ENCODE measurements at places on chromosomes 2 and 18.
A peak's percentile ranks its signal among the peaks of the same experiment; 100 is the strongest.

GRCh38 chr2:75560768-75561565, at the start of gene EVA1A:
Gene EVA1A, minus strand, starts transcription at chr2:75560939. Its CDS starts 42,799 bp downstream, at chr2:75518140.
- DNase-seq = peak; percentile 37

GRCh38 chr2:37705191-37705590, 33.7 kb upstream of the CDC42EP3 start:
- DNase-seq = no peak

- peak; percentile 34 for DNase-seq
Measured at GRCh38 chr2:110678457-110679336, 834 bp upstream of the BUB1 start.

GRCh38 chr18:73384246-73384645, 516.5 kb upstream of the NETO1 start:
- DNase-seq = no peak

- no peak for DNase-seq
Measured at GRCh38 chr2:80169811-80170594, 134.5 kb downstream of the LRRTM1 start.

DNA sequence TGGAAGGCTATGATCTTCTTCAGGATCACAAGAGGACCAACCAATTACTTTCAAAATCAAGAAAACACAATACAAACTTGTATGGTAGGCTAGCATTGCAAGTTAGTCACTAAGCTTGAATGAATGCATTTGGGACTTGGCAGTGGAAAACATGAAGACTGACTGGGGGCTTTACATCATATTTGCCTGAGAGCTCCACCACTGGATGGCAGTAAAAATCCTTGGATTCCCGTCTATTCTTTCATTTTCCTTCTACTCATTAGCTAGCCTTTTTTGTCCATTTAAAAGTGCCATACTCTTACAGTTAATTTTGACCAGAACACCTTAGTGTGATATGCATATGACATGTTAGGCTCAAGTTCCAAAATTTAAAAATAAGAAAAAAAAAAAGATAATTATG, 63.5 kb upstream of the RASGRP3 start:
- no peak for DNase-seq

DNA sequence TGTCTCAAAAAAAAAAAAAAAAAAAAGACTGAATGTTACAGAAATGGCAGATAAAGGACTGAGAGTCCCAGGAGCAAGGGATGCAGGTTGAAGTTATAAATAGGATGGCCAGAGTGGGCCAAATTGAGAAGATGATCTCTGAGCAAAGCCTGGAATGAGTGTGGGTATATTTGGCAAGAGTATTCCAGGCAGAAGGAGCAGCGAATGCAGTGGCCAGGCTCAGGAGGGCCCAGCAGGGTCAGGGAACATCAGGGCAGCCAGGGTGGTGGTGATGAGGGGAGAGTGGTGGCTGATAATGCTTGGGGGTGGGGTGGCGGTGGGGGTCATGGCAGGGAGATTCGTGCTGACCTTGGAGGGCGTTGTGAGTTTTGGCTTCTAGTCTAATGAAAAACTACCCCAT, 141.3 kb upstream of the AGAP1 start:
- no peak for DNase-seq

- no peak for DNase-seq
Measured at GRCh38 chr18:64207820-64208219, 58.9 kb upstream of the LINC00305 start.

- DNase-seq = peak; percentile 10
Measured at GRCh38 chr18:51867767-51868166, 472.2 kb upstream of the DCC start.

DNA sequence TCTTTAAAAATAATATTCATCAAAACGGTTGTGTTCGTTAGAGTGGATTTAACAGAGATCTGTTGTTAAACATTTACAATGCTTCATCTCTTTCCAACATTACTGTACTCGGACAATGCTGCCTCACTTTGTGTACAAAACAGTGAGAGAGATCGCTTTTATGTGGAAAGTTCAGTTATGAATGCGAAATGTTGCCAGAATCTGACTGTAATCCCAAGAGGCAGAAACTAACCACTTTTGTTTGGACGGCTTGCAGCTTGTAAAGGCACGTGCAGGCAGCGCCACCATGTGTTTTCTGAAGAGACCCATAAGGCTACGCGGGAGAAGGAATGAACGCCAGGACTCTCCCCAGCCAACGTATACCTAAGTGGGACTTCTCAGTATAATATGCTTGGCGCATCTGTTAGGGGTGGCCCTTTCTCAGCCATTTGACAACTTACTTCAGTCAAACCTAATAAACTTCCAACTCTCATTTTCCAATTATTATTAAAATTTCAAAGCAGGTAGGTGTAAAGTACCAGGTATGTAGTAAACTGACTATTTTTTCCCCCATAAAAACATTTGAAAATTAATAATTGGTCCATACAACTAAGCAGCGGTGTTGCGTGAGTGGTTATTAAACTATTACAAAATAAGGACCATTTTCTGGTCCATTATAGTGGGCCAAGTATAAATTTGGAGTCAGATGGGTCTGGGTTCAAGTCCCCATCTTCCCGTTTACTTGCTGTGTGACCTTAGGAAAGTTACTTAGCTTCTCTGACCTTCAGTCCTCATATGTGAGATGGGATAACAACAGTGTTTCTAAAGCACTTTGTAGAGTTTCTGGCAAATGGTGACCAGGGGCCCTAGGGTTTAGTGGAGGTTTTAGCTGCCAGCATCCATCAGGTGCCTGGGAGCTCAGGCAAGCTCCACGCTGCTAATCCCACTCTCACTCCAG, 5.6 kb upstream of the NAPG start:
- DNase-seq = peak; percentile 64

GRCh38 chr2:40516604-40517003, 64.7 kb upstream of the SLC8A1 start:
- no peak for DNase-seq

DNA sequence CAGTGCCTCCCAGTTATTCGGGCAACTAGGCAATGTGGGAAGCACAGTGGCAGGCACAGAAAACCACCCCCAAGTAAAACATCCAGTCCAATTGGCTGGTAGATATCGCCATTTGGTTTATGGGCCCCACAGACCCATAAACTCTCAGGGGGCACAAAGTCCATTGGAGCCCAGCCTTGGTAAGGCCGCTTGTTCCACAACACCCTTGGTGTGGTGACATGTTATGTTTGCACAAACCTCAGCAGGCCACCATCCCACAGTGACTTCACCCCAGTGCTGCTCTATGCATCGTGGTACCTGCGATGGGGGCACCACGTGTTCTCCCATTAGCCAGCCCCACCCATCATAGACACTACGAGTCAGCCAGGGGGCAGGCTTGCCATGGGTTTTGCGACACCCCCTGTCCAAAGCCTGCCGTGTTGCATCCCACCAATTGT, 18.5 kb downstream of the PHOSPHO2 start:
- DNase-seq = no peak

- DNase-seq = no peak
Measured at GRCh38 chr18:2180586-2180985, 390.7 kb downstream of the METTL4 start.

- no peak for DNase-seq
Measured at GRCh38 chr2:201185863-201186262, 2.9 kb downstream of the CASP10 start.

DNA sequence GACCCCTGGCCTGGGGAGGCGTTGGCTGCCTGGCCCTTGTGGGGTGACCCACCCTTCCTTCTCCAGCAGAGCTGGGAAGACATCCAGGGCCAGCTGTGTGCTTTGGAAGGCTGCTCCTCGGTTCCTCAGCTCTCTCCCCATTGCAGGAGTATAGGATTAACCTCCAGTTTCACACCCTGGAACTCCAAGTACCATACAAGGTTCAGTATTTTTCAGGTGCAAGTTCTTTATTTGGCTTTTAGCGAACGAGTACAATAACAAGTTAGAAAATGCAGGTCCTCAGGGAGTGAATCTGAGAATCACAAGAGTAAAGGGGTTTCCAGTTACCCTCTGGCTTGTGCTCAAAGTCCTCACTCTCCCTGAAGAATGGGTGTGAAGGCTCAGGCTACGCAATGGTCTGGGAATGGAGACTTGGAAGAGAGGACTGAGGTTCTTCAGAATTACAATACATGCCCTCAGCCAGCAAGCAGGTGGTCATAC, 101.2 kb downstream of the APOB start:
- DNase-seq = no peak

GRCh38 chr2:158120102-158120501, 18.4 kb downstream of the UPP2 start:
- no peak for DNase-seq

DNA sequence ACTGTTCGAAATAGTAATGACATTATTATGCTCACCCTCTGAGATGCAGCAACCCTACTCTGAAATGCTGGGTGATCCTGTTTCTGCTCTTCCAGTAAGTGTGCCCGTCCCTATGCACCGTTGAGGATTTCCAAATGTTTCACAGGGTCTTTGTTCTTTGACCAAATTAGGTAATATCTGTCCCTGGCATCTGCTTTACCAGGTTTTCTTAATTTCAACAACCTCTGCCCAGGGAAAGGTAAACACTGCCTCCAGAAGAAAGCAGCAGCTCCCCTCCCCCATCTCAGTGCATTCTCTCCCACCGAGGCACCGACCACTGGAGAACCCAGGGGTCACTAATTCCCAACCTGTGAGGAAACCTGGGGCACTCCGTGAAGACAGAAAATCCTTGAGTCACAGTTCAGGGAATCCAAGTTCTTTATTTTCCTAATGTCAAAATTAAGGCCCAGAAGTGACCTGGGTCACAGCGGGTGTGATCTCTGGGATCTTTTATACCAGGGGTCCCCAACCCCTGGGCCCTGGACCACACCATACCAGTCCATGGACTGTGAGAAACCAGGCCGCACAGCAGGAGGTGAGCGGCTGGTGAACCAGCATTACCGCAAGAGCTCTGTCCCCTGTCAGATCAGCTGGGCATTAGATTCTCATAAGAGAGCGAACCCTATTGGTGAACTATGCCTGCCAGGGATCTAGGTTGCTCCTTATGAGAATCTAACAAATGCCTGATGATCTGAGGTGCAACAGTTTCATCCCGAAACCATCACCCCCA, 1.2 kb upstream of the GRB14 start:
- no peak for DNase-seq

GRCh38 chr2:70918016-70918415, 17.7 kb upstream of the ATP6V1B1 start:
- no peak for DNase-seq

DNA sequence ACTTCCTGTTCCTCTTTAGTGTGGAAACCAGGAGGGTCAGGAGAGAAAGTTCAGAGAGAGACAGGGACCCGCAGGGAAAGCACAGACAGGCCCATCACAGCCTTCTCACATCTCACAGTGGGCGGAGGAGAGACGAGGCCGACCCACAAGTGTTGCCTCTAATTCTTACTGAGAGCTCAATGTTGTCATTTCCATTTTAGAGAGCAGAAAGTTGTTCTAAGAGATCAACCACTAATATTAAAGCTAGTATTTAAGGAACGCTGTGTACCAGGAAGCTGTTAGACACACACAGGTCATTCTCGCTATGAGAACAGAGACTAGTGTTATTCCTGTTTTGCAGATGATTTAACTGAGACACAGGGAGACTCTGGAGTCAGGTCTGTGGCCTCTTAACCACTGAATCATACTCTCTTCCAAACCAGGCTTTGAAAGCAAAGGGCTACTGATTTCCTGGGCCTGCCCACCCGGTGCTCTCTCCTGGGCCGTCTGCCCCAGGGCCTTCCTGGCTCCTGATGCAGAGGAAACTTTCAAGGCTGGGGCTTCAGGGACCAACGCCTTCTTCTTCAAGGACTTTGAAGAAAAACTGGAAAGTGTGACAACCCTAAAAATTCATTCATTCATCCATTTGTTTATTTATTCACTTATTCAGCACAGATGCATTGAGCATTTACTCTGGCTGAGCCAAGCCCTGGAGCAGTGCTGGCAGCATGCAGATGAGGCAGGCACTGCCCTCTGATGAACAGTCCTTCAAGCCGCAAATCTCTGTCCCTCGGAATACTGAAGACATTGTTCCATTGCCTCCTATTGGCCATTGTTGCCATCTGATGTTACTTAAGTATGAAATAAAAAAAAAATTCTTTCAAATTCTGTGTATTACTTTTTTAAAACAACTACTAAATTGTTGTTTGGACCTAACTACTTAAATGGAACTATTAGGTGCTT, 37.2 kb upstream of the BIN1 start:
- DNase-seq = no peak

GRCh38 chr2:239295377-239296019, 105.3 kb downstream of the HDAC4 start:
- DNase-seq = no peak

- DNase-seq = no peak
Measured at GRCh38 chr2:22912398-22912797, 472.6 kb upstream of the KLHL29 start.

GRCh38 chr2:33788044-33788443, 188.9 kb upstream of the FAM98A start:
- no peak for DNase-seq

DNA sequence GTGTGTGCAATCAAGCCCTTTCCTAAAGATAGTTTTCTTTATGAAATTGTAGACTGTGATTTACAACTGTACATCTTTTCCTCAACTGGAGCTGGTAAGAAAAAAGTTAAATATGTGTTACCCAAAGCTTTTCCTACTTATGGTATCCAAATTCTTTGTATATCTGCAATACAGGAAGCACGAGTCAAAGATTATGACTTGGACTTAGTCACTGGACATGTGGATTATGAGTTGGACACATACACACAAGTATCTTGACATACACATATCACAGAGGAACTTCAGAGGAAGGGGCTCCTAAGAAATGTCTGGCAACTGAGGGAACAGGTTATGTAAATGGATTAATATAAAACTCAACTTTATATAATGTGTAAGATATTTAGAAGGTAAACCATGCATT, 35.2 kb downstream of the PRELID3A start:
- no peak for DNase-seq

- DNase-seq = no peak
Measured at GRCh38 chr2:127139766-127140165, 32.8 kb upstream of the BIN1 start.

DNA sequence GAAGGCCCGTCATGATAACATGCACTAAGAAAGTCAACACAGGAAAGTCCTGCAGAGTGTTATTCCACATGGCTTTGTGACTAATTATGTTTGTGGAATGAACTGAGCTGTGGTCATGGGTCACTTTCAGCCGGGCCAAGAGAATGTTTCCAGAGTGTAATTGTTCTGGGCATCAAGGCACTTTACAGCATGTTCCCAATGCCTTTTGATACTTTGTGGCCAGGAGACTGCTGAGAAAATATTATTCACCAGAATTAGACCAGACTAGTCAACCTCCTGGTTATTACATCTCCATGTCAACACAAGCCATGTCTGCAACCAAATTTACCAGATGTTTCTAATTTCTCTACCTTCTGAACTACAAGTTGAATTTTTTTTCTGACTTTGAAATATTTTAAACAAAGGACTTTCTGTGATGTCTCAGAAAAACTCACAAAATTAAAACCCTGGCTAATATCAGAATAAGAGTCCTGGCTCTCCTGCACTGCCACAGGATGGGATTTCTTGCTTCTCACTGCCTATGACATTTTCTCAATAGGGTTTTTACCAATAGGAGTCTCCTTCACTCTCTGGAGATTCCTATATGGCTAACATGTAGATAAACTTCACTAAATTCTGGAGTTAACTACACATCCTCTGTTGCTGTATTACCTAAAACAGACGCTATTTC, 90.6 kb upstream of the WDR75 start:
- DNase-seq = no peak

GRCh38 chr2:238239543-238239862, 335 bp downstream of the HES6 start:
- DNase-seq = no peak

- DNase-seq = no peak
Measured at GRCh38 chr18:8529609-8530008, 79.6 kb upstream of the RAB12 start.

All from stimulated activated naive CD8-positive, alpha-beta T cell treated with anti-CD3 and anti-CD28 coated beads, Interleukin-15, Interleukin-2, amounts not matched to agents 100 U/mL and 50 U/mL, for 24 hours (primary cell).